ENCODE measurements at places on chromosomes 13 and 19.

- DNase-seq, result no peak
Measured at GRCh38 chr13:26914148-26914547, 153.6 kb upstream of the GPR12 start.

- no peak for DNase-seq
Measured at GRCh38 chr13:112651750-112652511, 37.9 kb upstream of the ATP11A start.

- DNase-seq, result no peak
Measured at GRCh38 chr13:77047649-77048343, 20.8 kb upstream of the FBXL3 start.

DNA sequence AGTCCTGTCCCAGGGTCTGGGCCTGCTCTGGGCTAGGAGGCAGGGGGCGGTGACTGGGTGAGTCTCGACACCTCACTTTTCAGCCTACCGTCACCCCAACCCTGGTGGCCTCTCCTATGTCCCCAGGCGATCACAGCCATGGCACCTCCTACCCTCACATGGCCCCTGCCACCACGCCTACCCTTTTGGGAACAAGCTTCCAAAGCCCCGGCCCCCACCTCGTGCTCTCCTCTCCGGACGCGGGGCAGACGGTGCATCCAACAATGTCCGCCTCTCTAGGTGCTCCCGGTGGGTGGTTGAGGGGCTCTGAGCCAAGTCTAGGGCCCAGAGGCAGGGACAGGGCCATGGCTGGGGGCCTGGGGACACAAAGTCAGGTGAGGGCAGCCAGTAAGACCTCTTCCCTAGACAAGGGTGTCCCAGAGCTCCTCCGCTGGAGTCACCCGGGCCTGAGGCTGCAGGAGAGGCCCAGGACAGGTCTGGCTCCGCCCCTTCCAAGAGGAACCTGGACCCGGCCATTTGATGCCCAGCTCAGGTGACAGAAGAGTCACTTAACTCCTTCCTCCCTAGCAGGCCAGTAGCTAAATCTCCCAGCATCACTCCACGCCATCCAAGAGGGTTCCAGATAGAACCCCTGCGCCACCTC lies at the start of gene SYNE4:
Gene SYNE4 (minus strand): TSS at position 478 of the 643 bp plus-strand sequence. CDS start 132 bp downstream, at position 346.
- no peak for DNase-seq

GRCh38 chr19:28985201-28985600 lies 227.8 kb downstream of the UQCRFS1 start:
- no peak for DNase-seq

DNA sequence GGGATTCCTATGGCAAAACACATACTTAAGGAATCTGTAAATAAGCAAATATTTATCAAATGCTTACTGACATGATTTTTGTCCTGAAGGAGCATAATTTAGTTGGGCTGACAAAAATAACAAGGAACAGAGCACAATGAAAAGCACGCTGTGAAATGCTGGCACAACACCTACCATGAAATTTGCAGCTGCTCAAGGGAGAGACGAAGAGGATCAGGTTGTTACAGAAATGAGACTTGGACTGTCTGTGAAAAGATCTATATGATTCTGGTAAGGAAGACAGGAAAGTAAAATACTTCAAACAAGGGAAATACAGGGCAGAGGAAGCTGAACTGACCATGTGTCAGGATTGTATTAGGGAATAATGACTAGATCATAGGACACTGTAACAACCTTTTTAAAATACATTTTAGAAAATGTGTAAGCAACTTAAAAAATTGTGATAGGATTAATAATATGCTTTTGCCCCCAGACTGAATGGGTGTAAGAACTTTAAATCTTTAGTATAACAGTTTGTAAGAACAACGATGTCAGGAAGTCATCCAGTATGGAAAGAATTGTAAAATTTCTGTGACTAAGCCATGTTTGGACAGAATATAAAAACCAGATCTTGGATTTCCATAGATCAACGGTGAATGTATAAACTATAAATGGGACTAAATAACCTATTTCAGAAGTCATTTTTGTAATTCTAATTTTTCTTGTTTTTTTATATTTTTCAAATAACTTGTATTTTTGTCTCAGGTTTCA lies 1556.0 kb downstream of the EFNB2 start:
- DNase-seq, result no peak

All from kidney capillary endothelial cell (primary cell).